ENCODE measurements at places on chromosomes 2 and 18.

- no peak for DNase-seq
Measured at GRCh38 chr2:238220892-238221521, 17.5 kb upstream of the ILKAP start.

GRCh38 chr2:16495509-16496208, 170.0 kb downstream of the CYRIA start:
- no peak for DNase-seq

- no peak for DNase-seq
Measured at GRCh38 chr2:205245652-205246051, 436.6 kb upstream of the NRP2 start.

- DNase-seq, result no peak
Measured at GRCh38 chr2:222315443-222316121, 16.8 kb upstream of the PAX3 start.

GRCh38 chr2:28102455-28102874, 211.9 kb downstream of the BABAM2 start:
- DNase-seq, result no peak

DNA sequence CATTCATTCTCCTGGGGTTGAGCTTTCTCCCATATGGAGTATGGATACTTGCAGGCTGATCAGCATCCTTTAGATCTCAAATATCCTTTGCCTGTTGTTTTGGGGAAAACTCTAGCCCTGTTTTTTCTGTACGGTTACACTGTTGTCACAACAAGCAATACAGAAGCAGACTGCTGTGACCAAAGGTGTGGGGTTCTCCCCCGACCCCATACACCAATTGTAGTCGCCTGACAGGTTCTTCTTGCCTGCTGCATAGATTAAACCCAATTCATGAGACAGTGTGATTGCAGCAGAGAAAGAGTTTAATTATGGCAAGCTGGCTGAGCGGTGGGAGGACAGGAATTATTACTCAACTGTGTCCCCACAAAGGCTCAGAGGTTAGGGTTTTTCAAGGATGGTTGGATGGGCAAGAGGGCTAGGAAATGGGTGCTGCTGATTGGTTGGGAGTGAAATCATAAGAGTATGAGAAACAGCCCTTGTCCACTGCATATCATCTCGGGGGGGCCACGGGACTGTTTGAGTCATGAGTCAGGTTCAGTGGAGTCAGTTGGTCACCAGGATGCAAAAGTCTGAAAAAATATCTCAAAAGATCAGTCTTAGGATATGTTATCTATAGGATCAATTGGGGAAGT, 40.6 kb downstream of the ITGB1BP1 start:
- DNase-seq, result no peak

- DNase-seq, result no peak
Measured at GRCh38 chr18:2971741-2972552, 41.0 kb downstream of the LPIN2 start.

- no peak for DNase-seq
Measured at GRCh38 chr2:229282758-229283546, 11.9 kb upstream of the PID1 start.
